ENCODE measurements at places on chromosomes 16 and 17.

DNA sequence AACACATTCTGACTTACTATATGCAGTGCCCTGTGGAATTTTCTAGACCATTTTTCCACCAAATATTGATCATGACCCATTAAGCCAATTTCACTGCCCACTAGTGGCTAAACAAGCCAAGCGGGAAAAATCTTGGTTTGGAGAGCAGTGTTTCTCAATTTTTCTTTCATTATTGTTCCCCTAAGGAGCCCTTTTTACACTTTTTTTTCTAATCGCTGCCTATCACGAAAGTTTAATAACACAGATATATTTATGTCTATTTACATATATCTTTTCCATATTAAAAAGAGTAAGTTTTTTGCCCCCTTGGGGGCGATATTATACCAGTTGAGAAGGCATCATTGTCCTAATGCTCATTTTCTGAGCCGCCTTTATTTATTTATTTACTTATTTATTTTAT lies 10.8 kb upstream of the TLCD3B start:
- DNase-seq: peak; percentile 23

- DNase-seq: no peak
These were observed 549.5 kb upstream of the EEF2KMT start for GRCh38 chr16:5647051-5647450.

GRCh38 chr17:77596491-77597417 lies 361.7 kb upstream of the TNRC6C start:
- DNase-seq: no peak

DNA sequence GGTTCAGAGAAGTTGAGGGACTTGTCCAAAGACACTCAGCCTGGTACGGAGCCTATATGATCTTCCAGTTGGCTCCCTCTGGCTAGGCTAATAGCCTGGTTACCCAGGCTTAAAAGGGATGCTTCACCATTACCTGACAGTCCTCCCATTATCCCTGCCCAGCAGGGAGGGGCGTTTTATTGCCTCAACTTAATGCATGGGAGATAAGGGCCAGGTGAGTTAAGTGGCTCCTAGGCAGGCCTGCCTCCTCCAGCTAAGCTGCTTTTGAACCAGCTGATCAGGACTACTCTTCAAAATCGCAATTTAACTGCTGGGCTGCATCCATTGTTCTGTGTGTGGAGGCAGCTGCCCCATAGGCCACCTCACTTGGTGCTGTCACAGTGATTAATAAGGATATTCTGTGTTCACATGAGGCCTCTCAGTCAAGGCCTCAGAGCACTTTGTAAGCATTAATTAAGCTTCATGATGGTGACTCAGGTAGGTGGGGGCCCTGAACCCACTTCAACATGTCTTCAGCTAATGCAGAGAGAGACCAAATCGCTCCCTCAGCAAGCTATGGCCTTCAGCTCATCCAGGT lies 27.9 kb downstream of the SMPD3 start:
- DNase-seq: peak; percentile 94

DNA sequence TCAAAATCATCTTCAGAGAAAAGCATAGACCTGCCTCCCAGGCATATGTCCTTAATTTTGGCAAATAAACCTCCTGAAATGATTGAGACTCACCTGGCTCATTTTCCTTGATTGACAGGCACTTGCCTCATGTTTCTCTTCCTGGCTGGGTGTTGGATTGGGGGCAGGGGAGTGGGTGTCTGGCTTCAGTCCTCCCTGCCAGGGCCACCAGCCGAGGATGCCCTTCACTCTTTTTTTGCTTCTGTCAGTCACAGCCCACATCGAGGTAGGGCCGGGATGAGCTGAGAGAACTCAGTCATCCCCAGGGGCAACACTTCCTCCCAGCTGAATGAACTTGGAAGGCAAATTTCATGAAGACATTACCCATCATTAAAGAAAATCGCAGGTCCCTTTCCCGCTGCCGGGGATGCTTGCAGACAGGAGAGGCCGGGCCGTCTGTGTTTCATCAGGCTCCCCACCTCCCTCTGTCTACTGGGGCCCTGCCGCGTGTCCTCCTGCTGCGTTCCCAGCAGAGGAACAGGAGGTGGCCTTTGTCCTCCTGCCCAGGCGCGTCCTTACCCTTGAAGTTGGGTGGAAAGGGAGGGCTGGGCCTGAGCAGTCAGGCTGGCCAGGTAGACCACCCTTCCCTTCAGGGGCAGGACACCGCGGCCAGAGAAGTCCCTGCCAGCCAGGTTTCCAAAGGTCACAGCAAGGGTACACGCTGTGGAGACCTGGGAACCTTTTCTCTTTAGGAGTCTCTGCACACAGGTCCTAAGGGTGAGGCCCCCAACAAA lies 11.2 kb upstream of the DNAH17 start:
- DNase-seq: no peak

DNA sequence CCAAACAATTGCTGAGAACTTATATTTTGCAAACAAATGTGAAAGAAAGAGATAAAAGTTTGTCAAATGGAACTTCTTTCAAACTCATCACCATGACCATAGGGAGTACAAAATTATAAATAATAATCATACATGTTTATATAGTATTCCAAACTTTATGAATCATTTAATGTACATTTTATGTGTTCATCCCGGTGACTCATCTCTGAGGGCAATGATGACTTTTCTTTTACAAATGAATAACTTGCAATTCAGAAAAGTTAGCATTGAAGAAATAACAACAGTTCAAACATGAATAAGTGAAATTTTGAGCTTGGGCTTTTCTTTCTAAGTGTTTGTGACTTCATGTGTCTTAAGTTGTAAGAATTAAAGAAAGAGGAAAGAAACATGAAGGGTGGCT lies 66.3 kb upstream of the CDH8 start:
- no peak for DNase-seq

DNA sequence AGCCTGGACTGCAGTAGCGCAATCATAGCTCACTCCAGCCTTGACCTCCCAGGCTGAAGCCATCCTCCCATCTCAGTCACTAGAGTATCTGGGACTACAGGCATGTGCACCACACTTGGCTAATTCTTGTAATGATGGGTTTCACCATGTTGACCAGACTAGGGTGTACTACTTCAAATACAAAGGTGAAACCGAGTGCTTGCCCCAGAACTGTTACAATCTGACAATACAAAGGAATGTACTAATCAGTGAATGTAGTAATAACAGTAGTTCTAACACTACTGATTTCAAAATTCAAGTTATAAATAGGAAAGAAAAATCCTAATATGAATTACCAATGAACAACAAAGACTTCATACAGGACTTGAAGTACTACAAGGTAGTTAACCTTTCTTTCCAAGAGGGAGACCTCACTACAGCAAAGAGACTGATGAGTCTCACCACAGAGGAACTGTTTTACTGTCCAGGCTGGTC lies 24.4 kb downstream of the CRK start:
- no peak for DNase-seq

GRCh38 chr16:10250137-10250828 lies 68.1 kb upstream of the GRIN2A start:
- peak; percentile 61 for DNase-seq

GRCh38 chr16:66881964-66882508 lies 1.7 kb downstream of the PDP2 start:
- no peak for DNase-seq

DNA sequence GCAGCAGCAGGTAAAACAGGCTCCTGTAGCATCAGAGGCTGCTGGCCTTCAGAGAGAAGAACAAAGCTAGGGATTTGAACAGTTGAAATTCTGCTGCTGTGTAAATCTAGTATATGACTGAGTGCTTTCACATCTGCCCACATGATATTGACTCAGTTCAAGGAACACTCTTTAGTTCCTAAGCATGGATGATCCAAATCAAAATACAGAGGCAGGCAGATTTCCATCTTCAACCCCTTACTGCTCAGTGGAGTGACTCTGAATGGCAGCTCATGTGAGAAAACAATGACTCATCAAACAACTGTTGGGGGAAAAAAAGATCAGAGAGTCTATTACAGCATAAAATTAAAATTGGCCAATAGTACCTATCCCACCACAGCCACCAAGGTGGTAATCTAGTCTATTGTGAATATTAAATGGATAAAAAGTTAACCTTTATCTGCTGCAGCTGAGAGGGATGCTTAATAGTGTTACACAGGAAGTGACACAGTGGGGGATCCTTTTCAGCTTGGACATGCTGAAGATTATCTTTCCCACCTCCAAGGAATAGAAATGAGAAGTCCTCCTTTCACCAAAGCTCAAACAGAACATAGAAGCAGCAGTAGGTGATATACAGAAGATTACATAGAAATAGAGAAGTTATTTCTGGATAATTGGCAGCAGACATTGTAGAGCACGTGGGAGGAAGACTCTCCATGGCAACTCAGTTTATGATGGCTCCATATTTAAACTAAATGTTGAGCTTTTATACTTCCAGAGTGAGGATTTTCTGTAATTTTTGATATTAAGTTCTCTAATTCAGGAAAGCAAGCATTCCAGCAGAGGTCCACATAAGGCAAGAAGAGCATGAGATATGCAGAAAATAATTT lies 239.7 kb upstream of the ERCC4 start:
- no peak for DNase-seq

- no peak for DNase-seq
These were observed 4.6 kb upstream of the EMP2 start for GRCh38 chr16:10584981-10585438.

- DNase-seq: no peak
These were observed 31.7 kb downstream of the CPNE2 start for GRCh38 chr16:57123974-57124674.
